ENCODE measurements at places on chromosomes 2 and 18.

- no peak for DNase-seq
These were observed 190.7 kb downstream of the DLGAP1 start for GRCh38 chr18:4264347-4264791.

GRCh38 chr2:160696087-160696452, 202.5 kb upstream of the RBMS1 start:
- no peak for DNase-seq

GRCh38 chr2:151976945-151977353, 121.9 kb downstream of the CACNB4 start:
- DNase-seq, result no peak

- DNase-seq, result peak; percentile 24
These were observed 7.9 kb downstream of the PKP4 start for GRCh38 chr2:158464426-158465281.

DNA sequence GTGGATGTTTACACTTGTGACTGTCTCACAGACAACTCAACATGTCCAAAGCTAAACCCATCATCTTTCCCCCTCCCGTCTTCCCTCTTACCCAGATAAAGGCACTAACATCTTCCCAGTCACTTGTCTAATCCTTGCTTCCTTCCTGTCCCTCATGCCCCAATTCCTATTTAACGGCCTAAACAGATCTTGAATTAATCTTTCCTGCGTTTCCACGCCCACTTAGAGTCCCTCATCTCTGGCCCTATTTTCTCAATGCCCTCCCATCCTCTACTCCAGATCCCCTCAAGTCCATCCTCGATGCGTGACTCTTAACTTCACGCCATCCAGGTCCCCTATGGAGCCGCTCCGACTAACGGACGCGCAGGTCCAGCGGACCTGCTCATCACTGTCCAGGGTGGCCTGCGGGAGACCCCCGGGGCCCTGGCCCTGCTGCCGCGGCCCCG, 682 bp upstream of the SCLY start:
- no peak for DNase-seq

GRCh38 chr2:132252894-132253264, 91.1 kb upstream of the ANKRD30BL start:
- no peak for DNase-seq

DNA sequence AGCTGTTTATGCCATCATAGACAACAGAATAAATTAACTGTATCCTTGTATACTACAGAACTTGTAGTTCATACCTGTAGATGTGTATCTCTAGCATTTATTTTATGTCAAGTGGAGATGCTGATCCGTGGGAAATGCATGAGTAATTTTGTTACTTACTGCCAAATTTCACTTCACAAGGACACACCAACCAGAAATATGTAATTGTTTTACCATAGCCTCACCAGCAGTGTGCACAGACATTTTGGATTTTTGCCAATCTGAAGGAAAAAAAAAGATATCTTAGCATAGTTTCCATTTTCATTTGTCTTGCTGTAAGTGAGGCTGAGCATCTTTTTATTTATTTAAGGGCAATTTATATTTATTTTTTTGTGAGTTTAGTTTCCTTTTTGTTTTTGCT, 265.1 kb upstream of the OSR1 start:
- DNase-seq, result no peak

GRCh38 chr2:158774681-158775080, 20.4 kb upstream of the DAPL1 start:
- DNase-seq, result no peak

GRCh38 chr2:234204480-234204879, 154.0 kb downstream of the SPP2 start:
- DNase-seq, result no peak

GRCh38 chr2:178386986-178387597, 63.9 kb downstream of the PRKRA start:
- DNase-seq, result no peak

DNA sequence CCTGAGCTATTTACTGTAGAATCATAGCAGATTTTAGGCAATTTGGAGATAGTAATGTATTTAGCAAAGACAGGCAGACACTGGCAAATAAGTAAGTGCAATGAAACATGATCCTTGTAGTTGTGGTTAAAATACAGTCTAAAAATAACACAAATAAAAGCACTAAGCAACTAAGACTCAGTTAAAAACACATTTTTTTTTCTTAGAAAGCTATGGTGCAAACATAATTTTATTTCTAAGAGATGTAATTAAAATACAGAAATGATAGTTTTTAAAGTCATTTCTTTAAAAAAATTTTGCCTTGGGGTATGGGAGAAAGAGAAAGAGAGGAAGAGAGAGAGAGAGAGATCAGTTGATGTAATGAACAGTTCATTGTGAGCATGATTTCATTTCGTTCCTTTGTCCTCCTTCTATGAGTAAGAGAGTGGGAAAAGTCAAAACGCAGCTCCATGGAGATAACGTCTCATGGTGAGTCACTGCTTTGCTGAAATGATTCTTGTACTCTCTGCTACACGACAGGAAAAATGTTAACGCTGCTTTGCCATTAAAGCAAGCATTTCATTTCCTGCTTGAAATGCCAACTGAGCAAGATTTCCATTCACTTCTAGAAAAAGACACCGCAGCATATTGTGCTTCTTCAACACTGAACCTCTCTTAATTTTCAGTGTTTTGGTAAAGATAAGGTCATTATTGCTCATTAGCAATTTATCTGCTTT, 61.3 kb upstream of the PGAP1 start:
- DNase-seq, result peak; percentile 41

DNA sequence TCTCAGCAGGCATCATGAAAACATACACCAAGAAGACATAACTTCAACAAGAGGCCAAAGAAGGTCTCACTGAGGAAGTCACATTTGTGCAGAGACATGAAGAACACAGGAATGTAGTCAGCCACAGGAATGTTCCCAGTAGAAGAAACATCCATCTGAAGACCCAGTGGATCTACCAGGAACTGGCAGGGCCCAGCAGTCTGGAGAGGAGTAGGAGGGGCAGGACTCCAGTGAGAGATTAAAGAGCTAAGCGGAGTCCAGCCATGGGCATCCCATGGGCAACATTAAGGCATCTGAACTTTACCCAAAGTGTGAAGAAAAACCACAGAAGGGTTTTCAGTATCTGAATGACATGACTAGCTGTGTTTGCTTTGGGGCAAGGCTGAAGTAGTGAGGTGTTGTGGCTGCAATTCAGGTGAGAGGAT, 103.1 kb downstream of the UPP2 start:
- DNase-seq, result no peak

- DNase-seq, result no peak
These were observed 972 bp upstream of the MPP4 start for GRCh38 chr2:201699416-201699815.

DNA sequence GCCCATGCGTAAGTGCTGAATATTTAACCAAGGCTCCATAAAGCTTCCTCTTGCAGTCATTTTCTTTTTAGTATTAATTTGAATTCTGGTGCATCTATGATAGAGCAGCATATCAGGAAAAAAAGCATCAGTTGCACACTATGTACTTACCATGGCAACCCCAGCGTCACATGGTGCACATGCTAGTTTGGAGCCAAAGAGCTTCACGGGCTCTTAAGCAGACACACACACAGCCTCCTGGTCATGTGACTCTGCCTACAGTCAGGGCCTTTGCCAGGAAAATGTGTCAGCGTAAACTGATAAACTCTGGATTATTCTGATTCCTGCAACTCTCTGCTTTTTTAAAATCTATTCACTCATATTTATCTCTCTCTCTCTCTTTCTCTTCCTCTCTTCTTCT, 30.2 kb downstream of the NYAP2 start:
- DNase-seq, result no peak

DNA sequence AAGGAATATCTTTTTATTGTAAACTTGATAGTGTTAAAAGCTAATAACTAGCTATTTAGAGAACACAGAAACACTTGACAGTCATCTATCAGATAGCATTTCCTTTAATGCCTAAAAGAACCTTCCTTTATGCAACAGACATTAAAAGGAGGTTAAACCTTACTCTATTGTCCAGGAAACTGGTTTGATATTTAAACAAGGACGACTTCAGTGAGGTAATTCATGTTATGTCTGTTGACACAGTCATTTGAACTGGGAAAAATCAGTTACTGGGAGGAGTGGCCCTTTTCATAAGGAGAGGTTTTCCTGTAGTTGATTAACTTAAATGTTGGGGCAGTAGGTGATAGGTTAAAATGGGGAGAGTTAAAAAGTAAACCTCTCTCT, 6.7 kb downstream of the TGIF1 start:
- DNase-seq, result no peak

GRCh38 chr2:159904959-159905305, 106.9 kb upstream of the CD302 start:
- DNase-seq, result no peak

DNA sequence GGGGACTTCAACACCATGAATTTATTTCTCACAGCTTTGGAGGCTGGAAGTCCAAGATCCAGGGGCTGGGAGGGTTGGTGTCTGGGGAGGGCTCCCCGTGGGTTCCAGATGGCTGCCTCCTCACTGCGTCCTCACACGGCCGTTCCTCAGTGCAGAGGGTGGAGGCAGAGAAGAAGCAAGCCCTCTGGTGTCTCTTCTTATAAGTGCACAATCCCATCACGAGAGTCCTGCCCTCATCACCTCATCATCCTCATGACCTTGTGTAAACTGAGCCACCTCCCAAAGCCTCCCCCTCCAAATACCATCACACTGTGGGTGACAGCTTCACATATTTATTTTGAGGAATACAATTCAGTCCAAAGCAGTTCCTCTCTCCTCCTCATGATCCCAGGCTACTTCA, 26.3 kb downstream of the TMEM163 start:
- peak; percentile 22 for DNase-seq

GRCh38 chr2:30447149-30448045, at the start of gene LCLAT1:
Gene LCLAT1 (plus strand): TSS chr2:30447246. CDS start chr2:30525591, 78,345 bp downstream.
- peak; percentile 85 for DNase-seq

Measured in CD4-positive, alpha-beta T cell treated with Interleukin-15 for 4 hours (primary cell).